ENCODE measurements at places on chromosomes 16 and 17.

DNA sequence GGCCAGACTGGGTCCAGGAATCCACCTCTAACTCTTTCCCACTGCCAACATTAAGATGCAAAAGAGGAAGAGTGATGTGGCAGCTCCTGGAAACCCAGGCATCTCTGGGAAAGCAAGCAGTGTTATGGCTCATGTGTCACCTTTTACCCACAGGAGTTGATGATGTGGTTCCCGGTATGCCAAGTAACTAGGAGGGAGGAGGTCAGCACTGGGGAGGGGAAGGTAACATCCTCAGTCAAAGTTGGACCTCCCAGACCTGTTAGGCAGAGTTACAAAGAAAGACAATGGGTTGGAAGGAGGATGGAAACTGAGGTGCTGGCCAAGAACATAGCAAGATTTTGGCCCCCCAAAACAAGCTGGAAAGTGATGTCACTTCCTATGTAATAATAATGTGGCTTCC lies 11.4 kb downstream of the KRABD2 start:
- no peak for DNase-seq

GRCh38 chr17:57899822-57900221 lies 50.0 kb upstream of the MRPS23 start:
- no peak for DNase-seq

DNA sequence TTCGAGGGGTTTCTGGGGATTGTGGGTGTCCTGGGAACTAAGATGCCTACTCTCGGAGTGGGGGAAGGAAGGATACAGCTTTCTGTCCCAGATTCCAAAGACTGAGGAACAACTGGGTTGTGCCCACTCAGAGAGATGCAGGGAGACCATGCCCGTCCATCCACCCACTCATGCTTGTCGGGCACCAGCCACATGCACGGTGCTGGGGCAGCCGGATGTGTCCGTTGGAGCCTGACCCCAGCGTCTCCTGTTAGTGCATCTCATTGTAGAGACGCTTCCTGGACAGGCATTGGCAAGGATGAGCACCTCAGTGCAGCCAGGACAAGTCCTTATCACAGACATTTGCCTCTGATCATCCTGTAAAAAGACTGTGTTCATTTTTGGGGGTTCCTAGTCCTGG lies 58.1 kb downstream of the METRNL start:
- no peak for DNase-seq

DNA sequence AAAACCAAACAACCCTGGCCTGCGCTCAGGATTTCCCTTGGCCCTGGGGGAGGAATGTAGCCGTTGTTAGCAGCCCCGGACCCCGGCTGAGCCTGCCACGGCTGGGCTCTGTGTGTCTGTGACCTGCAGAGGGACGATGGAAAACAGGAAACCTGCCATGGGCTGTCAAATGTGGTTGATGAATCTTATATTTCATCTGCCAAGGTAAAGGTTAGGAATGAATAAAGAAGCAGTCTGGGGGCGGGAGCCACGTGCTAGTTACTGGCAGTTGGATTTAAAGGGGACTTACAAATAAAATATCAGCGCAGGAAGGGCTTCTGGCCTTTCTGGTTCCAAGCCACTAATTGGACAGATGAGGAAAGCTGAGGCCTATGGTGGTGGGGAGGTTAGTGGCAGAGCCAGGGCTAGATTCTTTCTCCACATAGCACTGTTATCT lies at the start of gene KRT23:
TSS of gene KRT23 (minus strand) at position 263 of the 436 bp plus-strand sequence. CDS start 1,043 bp downstream, outside the sequence.
- DNase-seq: no peak

DNA sequence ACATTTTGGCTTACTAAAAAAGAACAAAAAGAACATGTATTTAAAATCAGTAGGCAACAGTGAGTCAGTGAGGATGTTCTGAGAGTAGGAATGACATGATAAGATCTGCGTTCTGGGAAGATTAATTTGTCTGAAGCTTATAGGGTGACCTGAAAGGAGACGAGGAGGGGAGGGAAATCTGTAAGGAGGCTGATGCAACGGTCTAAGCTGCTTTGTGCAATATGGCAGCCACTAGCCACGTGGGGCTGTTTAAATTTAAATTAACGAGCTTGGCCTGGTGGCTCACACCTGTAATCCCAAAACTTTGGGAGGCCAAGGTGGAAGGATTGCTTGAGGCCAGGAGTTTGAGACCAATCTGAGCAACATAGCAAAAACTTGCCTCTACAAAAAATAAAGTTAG lies 181.6 kb upstream of the CACNG3 start:
- DNase-seq: no peak

GRCh38 chr16:6482696-6483468 lies 849.8 kb upstream of the RBFOX1 start:
- DNase-seq: no peak

DNA sequence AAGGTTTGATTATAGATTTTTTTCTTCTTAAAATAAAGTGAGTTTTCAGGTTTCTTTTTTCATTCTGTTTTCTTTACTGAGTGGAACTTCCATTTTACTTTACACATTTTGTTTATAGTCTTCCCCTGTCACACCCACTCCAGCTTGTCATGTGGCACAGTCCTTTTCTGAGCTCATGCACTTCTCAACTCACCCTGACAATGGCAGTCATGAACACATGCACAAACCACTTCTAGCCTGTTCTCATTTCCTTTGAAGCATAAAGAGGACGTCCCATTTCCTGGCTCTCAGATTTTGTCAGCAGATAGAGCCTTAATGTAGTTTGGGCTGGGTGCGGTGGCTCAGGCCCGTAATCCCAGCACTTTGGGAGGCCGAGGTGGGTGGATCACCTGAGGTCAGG lies 168.0 kb downstream of the AHSP start:
- DNase-seq: no peak

DNA sequence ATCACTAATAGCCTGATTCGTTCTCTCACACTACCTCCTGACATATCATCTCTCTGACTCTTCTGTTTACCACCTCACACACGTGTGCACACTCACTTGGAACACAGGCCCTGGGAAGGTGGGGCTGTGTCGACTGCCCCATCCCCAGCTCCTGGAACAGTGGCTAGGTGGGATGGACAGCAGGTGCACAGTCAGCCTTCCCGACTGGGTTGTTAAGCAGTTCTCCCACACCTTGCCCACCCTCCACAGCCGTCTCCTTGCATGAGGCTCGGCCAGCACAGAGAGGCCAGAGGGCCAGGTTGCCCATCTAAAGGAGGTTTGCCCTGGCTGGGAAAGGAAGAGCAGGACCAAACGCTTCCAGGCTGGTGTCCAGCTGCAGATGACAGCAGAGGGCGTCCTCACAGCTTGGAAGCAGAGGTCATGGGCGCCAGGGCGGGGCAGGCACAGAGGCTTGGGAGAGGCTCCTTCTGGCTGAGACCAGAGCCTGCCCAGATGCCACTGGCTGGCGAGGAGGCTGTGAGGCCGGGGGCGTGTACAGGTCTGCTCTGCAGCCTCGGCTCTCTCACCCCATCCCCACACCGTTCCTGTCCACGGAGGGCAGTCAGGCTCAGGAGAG lies 92.8 kb downstream of the AMFR start:
- DNase-seq: no peak

DNA sequence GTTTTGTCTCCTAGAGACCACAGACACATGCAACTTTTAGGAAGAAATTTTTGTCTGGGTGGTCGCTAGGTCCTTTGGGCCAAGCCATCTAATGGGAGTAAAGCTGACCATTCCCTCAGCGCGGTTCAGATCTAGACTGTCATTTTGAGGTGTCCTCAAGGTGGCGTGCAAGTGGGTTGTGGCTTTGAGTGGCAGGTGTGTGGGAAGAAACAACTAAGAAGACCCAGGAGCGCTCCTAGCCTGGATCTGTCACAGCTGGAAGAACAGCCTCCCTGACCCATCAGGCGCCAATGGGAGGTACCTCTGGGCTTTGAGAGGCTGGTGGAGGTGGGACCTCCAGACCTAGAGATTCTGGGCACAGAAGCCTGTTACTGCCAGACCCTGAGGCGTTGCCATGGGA lies 645.1 kb downstream of the KCNJ18 start:
- DNase-seq: no peak

- DNase-seq: no peak
Measured at GRCh38 chr17:8436844-8437171, 1.1 kb downstream of the NDEL1 start.

DNA sequence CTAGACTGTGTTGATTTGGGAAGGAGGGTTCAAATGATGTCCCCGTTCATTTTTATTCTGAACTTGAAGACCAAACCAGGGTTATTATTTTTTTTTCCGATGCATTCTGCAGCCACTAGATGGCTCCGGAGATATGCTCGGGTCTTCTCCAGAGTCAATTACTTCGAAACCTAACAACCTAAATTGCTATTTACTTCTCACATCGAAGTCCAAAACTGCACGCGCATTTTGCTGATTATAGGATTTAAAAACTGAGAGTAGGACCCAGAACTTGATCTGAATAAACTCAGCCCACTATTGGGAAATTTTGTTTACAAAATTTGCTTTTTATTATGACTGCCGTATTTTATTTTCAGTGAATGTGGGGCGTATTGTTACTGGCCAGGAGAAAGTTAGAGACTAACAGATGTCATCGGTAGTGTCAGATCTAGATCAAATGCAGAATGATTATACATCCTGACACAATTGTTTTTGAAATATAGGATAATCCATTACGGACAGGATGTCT lies 263.8 kb downstream of the HS3ST3A1 start:
- no peak for DNase-seq

GRCh38 chr17:82588266-82589175 lies 59.7 kb downstream of the WDR45B start:
- DNase-seq: no peak

GRCh38 chr17:29574732-29575510 lies 6.4 kb downstream of the TP53I13 start:
- no peak for DNase-seq

GRCh38 chr16:12542818-12543699 lies 260.6 kb downstream of the CPPED1 start:
- DNase-seq: no peak

DNA sequence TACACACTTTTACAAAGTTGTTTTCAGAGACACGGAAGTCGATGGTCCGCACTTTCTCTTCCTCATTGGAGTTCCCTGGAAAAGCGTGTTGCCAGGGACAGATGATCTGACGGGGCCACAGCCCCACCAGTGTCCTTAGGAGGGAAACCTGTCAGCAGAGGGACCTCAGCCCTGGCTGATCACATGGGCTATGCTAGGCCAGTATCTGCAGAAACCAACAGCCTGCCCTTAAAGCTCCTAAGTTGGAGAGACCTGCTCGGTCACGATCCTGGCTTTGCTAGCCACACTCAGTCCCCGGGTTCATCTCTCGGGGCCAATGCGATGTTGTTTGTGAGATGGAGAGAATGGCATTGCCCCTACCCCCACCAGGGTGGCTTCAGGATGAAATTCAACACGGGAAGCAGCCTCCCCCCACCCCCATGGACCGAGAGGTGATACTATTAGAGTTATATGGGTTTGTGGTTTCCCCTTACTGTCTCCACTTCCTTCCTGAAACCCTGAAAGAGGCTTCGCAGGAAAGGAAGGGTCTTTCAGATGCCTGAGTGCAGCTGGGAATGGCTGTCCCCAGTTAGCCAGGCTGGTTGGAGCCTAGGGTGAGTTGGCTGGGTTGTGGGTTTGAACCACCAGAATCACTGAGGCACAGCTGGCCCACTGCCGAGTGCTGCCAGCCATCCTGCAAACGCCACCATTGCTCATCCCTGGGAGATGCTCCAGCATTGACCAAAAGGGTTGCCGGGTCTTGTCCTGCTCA lies 16.6 kb downstream of the RMI2 start:
- no peak for DNase-seq

DNA sequence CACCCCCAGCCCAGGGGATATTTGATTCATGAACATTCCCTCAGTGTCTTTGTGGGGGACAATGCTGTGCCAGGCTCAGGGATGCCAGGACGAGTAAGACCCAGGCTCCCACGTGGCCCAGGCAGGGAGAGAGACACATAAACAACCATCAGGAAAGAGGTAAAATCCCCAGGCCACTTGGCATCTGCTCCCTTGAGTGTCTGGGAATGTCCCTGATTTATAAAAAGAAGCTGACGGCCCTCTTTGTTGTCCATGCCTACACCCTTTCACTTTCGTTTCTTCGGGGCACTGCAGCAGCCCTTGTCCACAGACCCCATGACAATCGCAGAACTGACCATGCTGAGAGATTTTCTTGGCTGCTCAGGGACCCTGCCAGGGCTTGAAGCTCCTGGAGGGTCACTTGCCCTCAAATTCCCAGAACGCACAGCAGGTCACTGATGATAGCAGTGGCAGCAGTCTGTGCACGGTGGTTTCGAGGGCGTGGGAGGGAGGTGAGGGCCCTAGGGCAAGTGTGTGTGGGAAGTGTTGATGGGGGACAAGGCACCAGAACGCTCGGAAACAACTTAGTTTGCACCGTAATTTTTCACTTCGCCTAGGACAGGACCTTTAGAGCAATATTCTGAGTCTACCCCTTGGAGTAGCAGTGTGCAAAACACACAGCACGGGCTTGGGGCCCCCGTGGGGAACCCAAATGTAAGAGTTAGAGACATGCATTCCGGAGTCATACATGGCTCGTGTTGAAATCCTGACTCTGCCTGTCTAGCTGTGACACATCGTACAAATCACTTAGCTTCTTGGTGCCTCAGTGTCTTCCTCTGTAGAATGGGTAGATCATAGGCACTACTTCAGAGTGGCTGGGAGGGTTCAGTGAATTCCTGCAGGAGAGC lies 4.7 kb downstream of the NOD2 start:
- DNase-seq: peak; percentile 8

GRCh38 chr16:79627092-79627491 lies 26.6 kb upstream of the MAF start:
- DNase-seq: no peak

DNA sequence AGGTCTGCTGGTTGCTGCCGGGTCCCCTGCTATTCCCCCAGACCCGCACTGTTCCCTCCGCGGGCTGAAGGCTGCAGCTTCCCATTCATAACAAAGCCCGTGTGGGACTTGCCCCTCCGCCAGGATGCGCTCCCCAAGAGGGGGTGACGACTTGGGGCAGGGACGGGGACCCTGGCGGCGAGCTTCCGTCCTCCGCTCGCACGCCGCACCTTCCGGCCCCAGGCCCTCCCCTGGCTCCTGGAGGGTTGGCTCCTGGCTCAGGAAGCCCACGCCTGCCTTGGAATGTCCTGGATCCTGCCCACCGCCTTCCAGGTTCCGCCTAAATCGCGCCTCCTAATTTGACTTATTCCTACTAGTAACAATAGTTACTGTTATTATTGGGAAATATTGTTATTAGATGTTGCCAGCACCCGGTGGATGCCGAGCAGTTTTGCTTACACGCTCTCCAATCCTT lies 1.1 kb upstream of the TFAP4 start:
- no peak for DNase-seq

GRCh38 chr17:13537167-13537731 lies 64.5 kb downstream of the HS3ST3A1 start:
- no peak for DNase-seq

DNA sequence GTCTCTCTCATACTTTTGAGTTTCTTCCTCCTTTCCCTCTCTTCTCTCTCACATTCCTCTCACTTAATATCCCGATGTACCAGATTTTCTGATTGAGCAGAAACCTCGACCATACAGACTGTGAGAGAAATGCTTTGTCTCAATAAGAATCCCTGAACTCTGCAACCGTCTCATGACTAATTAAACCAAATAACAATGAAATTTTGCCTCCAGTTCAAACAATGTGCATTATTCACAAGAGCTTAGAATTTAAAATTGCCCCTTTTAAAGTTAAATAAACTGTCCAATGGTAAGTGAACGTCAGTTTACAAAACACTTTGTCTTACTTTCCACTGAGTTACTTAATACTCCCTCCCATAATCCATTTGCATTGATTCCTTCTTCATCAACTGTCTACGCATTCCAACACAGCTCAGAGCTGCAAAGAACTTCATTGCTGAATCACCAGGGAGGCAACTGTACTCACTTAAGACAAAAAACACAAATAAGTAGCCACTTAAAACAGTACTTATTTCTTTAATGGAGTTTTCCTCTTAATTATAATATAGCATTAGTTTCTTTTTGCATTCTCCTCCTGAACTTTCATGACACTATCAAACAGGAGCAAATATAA lies 4.9 kb downstream of the CDH11 start:
- DNase-seq: no peak

Data from AG09319 (cell line).